ENCODE measurements at places on chromosomes 5 and 9.

DNA sequence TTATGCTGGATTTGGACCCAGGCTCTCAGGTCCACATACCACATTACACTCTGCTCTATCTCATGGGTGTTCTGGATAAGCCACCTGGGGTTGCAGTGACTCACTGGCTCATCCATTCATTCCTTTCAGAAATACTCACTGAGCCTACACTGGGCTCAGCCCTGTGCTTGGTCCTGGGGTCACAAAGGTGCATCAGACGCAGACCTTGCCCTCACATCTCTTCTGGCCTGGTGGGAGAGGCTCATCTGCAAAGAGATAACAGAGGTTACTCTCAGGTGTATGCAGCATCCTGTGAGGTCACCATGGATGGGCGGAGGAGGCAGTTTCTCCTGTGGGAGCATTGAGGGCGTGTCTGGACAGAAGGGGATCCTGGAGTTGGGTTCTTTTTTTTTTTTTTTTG, 12.1 kb downstream of the CDHR2 start:
- no peak for DNase-seq

GRCh38 chr9:89801341-89801740, 196.5 kb downstream of the GADD45G start:
- DNase-seq: no peak

DNA sequence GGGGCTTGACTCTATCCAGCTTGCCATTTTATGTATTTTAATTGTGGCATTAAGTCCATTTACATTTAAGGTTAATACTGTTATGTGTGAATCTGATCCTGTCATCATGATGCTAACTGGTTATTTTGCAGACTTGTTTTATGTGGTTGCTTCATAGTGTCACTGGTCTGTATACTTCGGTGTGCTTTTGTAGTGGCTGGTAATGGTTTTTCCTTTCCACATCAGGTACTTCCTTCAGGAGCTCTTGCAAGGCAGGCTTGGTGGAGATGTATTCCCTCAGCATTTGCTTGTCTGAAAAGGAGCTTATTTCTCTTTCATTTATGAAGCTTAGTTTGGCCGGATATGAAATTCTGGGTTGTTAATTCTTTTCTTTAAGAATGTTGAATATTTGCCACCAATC, 145.9 kb downstream of the CPLANE1 start:
- no peak for DNase-seq

GRCh38 chr5:55308254-55308836, 556 bp downstream of the MTREX start:
- DNase-seq: no peak

GRCh38 chr9:83383034-83383433, 155.2 kb downstream of the FRMD3 start:
- no peak for DNase-seq

GRCh38 chr9:118455259-118455658, 751.1 kb downstream of the TLR4 start:
- DNase-seq: no peak

DNA sequence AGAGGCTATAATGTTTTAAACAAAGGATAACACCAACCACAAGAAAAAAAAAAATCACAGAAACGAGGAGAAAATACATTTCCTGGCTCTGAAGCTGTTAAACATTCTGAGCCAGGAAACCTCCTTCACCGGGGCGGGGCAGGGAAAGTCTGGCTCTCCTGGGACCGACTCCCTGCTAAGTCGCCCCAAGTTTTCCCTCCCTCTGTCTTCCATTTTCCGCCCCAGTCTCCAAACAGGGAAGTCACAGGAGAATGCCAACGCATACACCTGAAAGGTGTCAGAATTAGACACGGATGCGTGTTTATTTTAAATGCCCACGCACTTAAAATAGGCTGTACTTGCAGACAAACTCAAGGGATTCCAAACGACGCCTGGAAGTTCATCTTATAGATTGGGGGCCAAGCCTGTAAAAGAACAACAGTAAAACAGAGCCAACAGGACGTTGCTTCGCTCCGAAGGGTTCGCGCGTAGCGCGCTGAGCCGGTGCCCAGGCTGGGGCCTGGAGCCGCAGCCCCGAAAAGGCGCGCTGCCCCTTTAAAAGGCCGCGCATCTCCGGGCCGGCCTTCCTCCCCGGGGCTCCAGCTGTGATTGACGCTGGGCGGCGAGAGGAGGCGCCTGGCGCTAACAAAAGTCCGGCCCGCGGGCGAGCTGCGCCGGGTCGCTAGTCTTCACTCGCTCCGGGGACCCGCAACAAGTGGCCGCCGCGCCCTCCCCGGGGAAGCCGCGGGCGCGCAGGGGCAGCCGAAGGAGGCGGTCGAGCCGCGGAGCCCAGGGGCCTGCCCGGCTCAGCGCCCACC, at the start of gene FBXL7:
FBXL7 (plus strand) TSS at position 653 of the 797 bp plus-strand sequence.
- DNase-seq: no peak

- no peak for DNase-seq
These were observed 39.5 kb downstream of the NTRK2 start for GRCh38 chr9:84709056-84709455.

DNA sequence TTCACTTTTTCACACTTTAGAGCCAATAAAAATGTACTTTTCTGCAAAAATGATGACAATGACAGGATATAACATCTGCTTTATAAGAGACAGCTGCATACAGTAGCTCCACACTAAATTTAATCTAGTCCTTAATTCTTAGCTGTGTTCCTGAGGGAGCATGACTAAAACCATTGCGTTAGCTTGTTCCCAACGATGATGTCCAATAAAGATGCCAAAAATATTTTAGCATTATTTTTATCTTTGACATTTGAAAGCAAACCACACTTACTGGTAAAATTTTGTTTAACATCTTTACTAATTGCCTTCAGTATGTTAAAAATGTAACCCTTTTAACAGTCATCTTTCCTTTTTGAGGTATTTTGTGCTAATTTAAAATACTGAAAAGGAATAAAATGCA, 382.7 kb downstream of the CHSY3 start:
- DNase-seq: no peak

DNA sequence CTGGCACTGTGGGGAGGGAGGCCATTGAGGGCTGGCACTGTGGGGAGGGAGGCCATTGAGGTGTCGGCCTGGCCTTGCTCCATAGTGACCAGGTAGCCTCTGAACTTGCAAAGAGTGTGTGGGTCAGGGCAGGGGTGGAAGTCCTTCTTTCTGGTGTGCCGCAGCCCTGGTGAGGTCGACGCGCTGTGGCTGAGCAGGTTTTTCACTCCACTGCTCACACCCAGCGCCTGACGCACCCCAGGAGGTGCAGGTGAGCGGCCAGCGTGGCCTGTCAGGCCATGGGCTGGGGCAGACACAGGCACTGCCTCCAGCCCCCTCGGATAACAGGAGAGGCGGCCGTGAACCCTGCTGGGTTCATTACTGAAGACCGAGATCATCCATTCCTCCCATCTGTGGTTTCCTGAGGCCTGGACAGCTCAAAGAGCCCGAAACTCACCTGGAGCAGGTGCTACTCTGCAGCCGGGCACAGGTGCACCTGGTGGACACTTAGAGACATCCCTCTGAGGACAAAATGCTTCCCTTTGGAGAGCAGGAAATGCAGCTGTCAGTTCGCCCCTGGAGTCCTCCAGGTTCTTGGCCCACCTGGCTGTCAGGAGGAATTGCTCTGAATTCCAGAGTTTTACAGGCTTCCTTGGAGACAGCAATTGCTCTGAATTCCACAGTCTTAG, 32.4 kb downstream of the LHX3 start:
- no peak for DNase-seq

Data from naive B cell (primary cell).